ENCODE measurements at places on chromosomes 1 and 21. TPM values are rescaled to one million over a fixed set of nuclear protein-coding genes. Genes with fewer than 3 reads are reported as not detected.

CYP4X1 gene
- polyA plus RNA-seq = 4.1 TPM

BEST4 gene
- polyA plus RNA-seq = 0.19 TPM

NUP210L gene
- polyA plus RNA-seq = not detected

KCNJ6 gene
- 1.1 TPM for polyA plus RNA-seq

TMEM200B gene
- 5.6 TPM for polyA plus RNA-seq

SELENON gene
- 58.5 TPM for polyA plus RNA-seq

CASQ2 gene
- 825 TPM for polyA plus RNA-seq

SLC6A9 gene
- polyA plus RNA-seq = 5.1 TPM

CD1B gene
- not detected for polyA plus RNA-seq

YOD1 gene
- polyA plus RNA-seq = 4.2 TPM

WNT4 gene
- 10.3 TPM for polyA plus RNA-seq

BCAN gene
- 0.88 TPM for polyA plus RNA-seq

SLC30A2 gene
- polyA plus RNA-seq = 0.97 TPM

LPAR3 gene
- 0.12 TPM for polyA plus RNA-seq

TACSTD2 gene
- polyA plus RNA-seq = 1.4 TPM

DMRTA2 gene
- 0.32 TPM for polyA plus RNA-seq

LDLRAP1 gene
- polyA plus RNA-seq = 14.5 TPM

LCE1F gene
- polyA plus RNA-seq = not detected

TMCO2 gene
- not detected for polyA plus RNA-seq

CHD5 gene
- polyA plus RNA-seq = 0.35 TPM

BEND5 gene
- polyA plus RNA-seq = 10.0 TPM

NR1I3 gene
- polyA plus RNA-seq = 1.1 TPM

KCNK1 gene
- 1.3 TPM for polyA plus RNA-seq

MYCBP gene
- 19.8 TPM for polyA plus RNA-seq

IFI44L gene
- polyA plus RNA-seq = 1.7 TPM

CNIH3 gene
- polyA plus RNA-seq = 1.2 TPM

GSTM1 gene
- 50.6 TPM for polyA plus RNA-seq

MAN1C1 gene
- polyA plus RNA-seq = 14.2 TPM

CFAP74 gene
- polyA plus RNA-seq = 0.19 TPM

C1orf226 gene
- polyA plus RNA-seq = 1.7 TPM

SUSD4 gene
- polyA plus RNA-seq = 2.0 TPM

MYOG gene
- 562 TPM for polyA plus RNA-seq

ADAMTSL4 gene
- polyA plus RNA-seq = 65.4 TPM

ANGPTL1 gene
- 42.8 TPM for polyA plus RNA-seq

LEFTY2 gene
- polyA plus RNA-seq = 3.3 TPM

ATP1B1 gene
- polyA plus RNA-seq = 15.0 TPM

VHLL gene
- not detected for polyA plus RNA-seq

SLC44A5 gene
- 0.54 TPM for polyA plus RNA-seq

GPR61 gene
- polyA plus RNA-seq = 3.1 TPM

SPATA46 gene
- not detected for polyA plus RNA-seq

KRTAP19-5 gene
- polyA plus RNA-seq = not detected

SPRR3 gene
- not detected for polyA plus RNA-seq

BMP8B gene
- polyA plus RNA-seq = 1.5 TPM

LIN28A gene
- not detected for polyA plus RNA-seq

FMOD gene
- polyA plus RNA-seq = 54.8 TPM

GNAT2 gene
- polyA plus RNA-seq = not detected

ZNF683 gene
- not detected for polyA plus RNA-seq

CYP4A22 gene
- polyA plus RNA-seq = 0.13 TPM

IL23R gene
- not detected for polyA plus RNA-seq

S100A7A gene
- not detected for polyA plus RNA-seq

OR2T2 gene
- not detected for polyA plus RNA-seq

IL24 gene
- 0.12 TPM for polyA plus RNA-seq

PHC2 gene
- polyA plus RNA-seq = 77.9 TPM

PDZK1 gene
- polyA plus RNA-seq = 1.1 TPM

ABCA4 gene
- polyA plus RNA-seq = 0.71 TPM

TSACC gene
- polyA plus RNA-seq = 1.0 TPM

DR1 gene
- polyA plus RNA-seq = 64.0 TPM

All from hindlimb muscle (tissue), 1 donor.